ENCODE measurements at places on chromosomes 12 and 14. TPM values are rescaled to one million over a fixed set of nuclear protein-coding genes. Genes with fewer than 3 reads are reported as not detected.

DNA sequence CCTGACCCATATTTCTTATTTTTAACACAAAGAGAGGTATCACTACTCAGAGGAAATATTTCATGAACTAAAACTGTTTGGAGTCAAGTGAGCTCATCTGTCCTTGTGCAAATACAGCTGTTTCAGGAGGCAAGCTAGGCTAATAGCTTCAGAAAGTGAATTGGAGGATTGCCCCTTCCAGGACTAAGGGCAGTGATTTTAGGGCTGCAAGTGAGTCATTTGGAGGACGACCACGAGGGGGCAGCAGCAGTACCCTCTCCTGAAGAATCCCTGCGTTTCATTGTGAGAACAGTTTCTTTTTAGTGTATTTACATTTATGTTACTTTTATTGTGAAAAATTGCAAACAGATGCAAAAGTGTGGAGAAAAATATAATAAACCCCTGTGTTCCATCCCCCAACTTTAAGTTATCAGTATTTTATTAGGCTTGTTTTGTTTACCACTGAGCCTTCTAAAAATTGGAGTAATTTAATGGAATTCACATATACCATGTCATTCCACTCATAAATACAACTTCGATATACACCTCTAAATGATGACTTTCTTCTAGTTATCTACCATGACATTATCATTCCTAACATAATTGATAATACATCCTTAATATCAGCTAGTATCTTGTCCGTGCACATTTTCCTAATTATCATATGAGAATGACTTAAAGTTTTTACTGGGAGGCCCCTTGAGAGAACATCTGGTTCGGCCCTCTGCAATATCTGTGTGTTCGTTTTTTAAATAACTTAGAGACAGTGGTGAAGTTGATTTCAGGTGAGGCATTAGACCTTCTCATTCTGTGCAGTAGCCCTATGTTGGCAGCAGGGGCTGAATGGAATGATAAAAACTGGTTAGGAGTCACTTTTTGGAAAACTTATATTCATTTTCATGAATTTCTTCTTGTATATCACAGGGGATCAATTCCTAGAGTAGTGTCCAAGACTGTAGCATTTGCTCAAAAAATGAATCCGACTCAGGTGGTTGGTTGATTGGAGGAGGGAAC lies 13.7 kb downstream of the FOXJ2 start:
- no peaks in the 10 kb centered on the region for H3K4me1 ChIP-seq
- no peak overlapping the region for H3K27ac ChIP-seq
- DNase-seq = peak; percentile 78
- H3K4me3 ChIP-seq = no peak overlapping the region
- H3K27me3 ChIP-seq = no peaks in the 10 kb centered on the region
- peaks cover 90% of the 10 kb centered on the region for H3K36me3 ChIP-seq

- H3K4me1 ChIP-seq = peaks cover 6% of the 10 kb centered on the region
- no peaks in the 10 kb centered on the region for H3K27me3 ChIP-seq
- no peaks in the 10 kb centered on the region for H3K36me3 ChIP-seq
- no peak overlapping the region for H3K27ac ChIP-seq
- H3K4me3 ChIP-seq = no peak overlapping the region
- DNase-seq = no peak
Measured at GRCh38 chr14:103353362-103353761, 19.3 kb downstream of the EIF5 start.

GRCh38 chr14:98953551-98954348 lies 318.2 kb downstream of the BCL11B start:
- H3K4me3 ChIP-seq = peak overlapping the region; percentile 61

DNA sequence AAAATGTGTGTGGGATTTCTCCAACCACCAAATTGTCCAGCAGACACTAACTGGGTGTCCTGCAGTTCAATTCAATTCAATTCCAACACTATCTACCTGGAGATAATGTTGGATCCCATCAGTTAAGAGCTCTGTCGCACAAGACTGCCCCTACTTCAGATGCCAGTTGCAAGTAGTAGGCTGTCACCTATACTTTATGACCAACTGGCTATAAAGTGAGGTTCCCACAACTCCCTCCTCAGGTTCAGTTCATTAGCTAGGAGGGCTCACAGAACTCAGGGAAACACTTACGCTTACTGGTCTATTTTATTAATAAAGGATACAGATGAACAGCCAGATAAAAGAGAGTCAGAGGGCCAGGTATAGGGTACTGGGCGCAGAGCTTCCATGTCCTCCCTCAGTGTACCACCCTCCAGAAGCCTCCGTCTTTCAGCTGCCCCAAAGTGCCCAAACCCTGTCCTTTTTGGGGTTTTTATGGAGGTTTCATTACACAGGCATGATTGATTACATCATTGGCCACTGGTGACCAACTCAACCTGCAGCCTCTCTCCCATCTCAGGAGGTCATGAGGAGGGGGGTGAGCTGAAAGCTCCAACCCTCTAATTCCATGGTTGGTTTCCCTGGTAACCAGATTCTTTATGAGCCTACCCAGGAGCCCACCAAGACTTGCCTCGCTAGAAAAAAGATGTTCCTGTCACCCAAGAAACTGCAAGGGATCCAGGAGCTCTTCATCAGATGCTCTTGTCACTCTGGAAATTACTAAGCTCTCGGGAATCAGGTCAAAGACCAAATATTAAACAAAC lies 7.5 kb upstream of the SERPINA5 start:
- H3K4me3 ChIP-seq = no peak overlapping the region
- no peaks in the 10 kb centered on the region for H3K36me3 ChIP-seq
- H3K4me1 ChIP-seq = peaks cover 8% of the 10 kb centered on the region
- no peaks in the 10 kb centered on the region for H3K27me3 ChIP-seq
- H3K27ac ChIP-seq = no peak overlapping the region

GRCh38 chr12:111596985-111597830 lies 1.9 kb downstream of the ATXN2 start:
- H3K27ac ChIP-seq = peak overlapping the region; percentile 73
- peaks cover 20% of the 10 kb centered on the region for H3K4me1 ChIP-seq
- peaks cover 6% of the 10 kb centered on the region for H3K36me3 ChIP-seq
- DNase-seq = peak; percentile 73

PPFIA2 gene
- total RNA-seq = 2.2 TPM

DNA sequence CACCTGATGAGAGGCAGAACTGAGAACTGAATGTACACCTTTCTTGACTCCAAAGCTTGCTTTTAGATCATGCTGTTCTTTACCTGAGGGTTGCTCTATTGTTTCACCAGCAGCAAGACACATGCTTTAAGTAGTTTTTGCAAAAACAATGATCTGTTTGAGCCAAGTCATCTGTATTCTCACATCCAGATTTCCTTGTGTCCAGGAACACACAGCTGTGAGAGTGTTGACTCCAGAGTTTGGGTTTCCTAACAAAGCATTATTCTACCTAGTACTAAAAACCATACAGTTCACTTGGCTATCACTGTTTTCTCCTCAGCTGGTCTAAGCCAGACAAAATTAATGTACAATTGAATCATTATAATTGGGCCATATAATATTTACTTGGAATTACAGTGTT lies 120.4 kb downstream of the STAB2 start:
- H3K27me3 ChIP-seq = peaks cover 30% of the 10 kb centered on the region
- H3K36me3 ChIP-seq = no peaks in the 10 kb centered on the region
- no peak for DNase-seq
- no peaks in the 10 kb centered on the region for H3K4me1 ChIP-seq
- no peak overlapping the region for H3K27ac ChIP-seq
- H3K4me3 ChIP-seq = no peak overlapping the region
